ENCODE measurements at places on chromosomes 16 and 17. TPM values are rescaled to one million over a fixed set of nuclear protein-coding genes. Genes with fewer than 3 reads are reported as not detected.
A peak's percentile ranks its signal among the peaks of the same experiment; 100 is the strongest.

KRT24 gene
- total RNA-seq, result not detected

TP53TG3B gene
- not detected for total RNA-seq

ITGAD gene
- total RNA-seq, result not detected

BCL6B gene
- total RNA-seq, result 4.2 TPM

CCL17 gene
- total RNA-seq, result not detected

TPSAB1 gene
- total RNA-seq, result not detected

EVPLL gene
- 0.42 TPM for total RNA-seq

GRCh38 chr17:34299956-34300577 lies 14.5 kb downstream of the CCL11 start:
- no peak for DNase-seq

- no peak for DNase-seq
Measured at GRCh38 chr16:35533683-35534082, 2074.3 kb downstream of the TP53TG3F start.

GRCh38 chr16:52367821-52368220 lies 179.1 kb downstream of the TOX3 start:
- no peak for DNase-seq

DNA sequence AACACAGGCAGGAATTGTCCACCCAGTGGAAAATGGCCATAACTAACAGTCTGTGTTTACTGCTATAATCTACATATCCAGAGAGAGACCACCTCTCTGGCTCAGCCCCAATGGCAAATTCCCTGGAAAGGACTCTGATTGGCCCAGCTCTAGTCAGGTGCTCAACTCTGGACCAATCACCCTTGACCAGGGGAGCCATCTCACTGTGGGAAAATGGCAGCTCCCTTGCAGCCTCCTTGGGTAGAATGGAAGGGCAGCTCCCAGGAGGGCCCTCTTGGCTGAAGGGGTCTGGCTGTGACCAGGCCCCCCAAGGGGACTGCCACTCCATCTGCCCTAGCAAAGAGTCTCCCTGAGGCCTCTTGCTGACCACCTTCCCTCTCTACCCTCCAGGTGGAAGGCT lies 3.1 kb downstream of the ALOX15B start:
- no peak for DNase-seq

DNA sequence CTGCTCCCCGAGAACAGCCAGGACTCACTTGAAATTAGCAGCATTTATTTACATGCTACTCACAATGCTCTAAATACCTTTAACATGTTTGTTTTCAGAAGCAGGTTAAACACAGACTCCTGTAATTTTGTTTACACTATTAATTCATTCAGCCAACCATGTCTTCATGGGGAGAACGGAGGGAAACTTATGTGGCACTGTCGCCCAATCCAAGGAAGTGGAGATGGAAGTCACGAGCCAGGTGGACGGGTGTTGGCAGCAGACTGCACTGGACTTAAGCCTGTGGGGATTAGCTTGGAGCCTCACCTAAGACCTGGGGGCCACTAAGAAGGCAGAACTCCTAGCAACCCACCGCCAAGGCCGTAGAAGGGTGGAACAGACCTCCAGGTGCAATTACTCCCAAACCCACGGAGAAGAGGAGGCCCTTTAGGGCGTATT lies 8.8 kb upstream of the GFAP start:
- DNase-seq, result no peak

DNA sequence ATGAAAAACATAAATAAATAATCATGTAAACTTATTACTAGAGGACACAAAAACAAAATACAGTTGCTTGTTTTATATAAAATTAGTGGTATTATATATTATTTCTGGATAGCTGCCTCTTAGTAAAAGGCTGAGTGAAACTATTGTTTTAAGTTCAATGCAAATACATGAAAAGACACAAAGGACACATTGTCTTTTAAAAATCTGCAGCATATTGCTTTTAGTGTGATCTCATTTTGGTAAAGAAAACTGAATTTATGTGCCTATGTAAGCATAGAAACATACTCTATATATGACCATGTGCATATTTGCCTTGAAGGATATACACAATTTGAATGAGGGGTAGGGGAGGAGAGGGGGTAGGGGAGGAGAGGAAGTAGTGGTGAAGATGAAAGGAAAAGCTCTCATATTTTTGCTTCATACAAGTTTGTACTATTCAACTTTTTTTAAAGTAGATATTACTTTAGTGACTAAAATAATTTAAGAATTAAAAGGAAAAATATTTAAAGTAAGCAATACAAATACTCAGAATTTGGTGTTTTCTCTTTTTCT lies 5.8 kb downstream of the ABCA10 start:
- DNase-seq, result no peak

- DNase-seq, result no peak
Measured at GRCh38 chr16:964356-965035, 6.3 kb downstream of the LMF1 start.

- no peak for DNase-seq
Measured at GRCh38 chr16:4336701-4337539, 14.2 kb downstream of the PAM16 start.

DNA sequence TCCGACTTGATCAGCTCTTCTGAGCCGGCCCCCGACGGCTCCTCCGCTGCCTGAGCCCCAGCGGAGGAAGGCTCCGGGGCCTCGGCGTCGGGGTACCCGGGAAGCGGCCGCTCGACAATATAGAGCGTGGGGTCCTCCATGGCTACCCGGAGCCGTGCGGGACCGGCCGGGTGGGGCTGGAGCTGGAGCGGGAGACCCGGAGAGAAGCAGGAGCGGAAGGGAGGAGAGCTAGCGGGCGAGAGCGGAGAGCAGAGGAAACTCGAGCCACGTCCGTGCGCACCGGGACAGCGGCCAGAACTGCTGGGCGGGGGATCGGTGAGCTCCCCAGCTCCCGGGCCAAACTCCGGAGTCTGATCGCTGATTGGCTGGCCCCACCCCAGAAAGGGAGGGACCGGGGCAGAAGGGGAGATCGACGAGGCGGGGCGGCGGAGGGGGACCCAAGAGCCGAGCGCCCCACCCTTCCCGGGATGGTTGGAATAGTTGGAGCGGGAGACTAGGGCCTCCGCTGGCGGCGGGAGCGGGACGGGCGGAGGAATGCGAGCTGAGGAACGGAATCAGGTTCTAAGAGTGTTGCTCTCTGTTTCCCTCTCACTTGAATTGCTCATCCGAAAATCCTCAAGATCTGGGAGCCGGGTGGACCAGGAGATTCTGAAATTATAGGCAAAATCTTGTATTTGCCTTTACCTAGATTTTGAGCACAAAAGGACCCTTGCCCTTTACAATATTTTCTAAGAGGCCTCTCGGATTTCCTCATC lies at the start of gene CAVIN1:
CAVIN1 (minus strand) TSS at position 299 of the 755 bp plus-strand sequence; CDS start at position 140, 159 bp downstream.
- peak; percentile 99 for DNase-seq

- DNase-seq, result peak; percentile 77
Measured at GRCh38 chr17:6303664-6304063, 131.3 kb downstream of the AIPL1 start.

GRCh38 chr17:52673791-52674190 lies 515.3 kb upstream of the CA10 start:
- DNase-seq, result no peak

Data from GM23338 (cell line).